ENCODE measurements at places on chromosomes 13 and 19.

DNA sequence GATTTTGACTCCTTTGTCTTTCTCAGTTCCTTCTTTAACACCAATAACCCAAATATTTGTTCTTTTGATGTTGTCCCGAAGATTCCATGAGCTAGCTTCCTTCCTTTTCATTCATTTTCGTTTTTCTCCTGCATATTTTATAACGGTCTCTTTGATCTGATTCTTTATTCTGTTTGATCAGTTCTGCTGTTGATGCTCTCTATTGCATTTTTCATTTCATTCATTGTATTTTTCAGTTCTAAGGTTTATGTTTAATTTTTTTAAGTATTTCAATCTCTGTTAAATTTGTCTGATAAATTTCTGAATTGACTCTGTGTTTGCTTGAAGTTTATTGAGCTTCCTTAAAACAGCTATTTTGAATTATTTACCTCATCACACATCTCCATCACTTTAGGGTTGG is 68.4 kb upstream of the LRCH1 start:
- no peak for DNase-seq

- DNase-seq, result no peak
These were observed 25.3 kb downstream of the NAXD start for GRCh38 chr13:110640591-110641029.

DNA sequence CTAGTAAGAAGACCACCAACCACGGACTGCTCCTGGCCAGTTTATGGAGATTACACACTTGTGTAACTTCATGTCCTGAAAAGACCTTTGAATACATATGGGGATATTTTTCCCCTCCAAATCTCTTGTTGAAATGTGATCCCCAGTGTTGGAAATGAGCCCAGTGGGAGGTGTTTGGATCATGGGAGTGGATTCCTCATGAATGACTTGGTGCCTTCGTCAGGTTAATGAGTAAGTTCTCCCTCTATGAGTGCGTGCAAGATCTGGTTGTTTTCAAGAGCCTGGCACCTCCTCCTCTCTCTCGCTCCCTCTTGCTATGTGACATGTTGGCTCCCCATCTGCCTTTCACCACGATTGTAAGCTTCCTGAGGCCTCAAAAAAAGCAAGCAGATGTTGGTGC is 769.0 kb upstream of the SLITRK1 start:
- peak; percentile 77 for DNase-seq

- DNase-seq, result no peak
These were observed 3.3 kb upstream of the NAPA start for GRCh38 chr19:47518139-47518538.

GRCh38 chr19:41299755-41300089 is 10.2 kb upstream of the CCDC97 start:
- DNase-seq, result no peak

GRCh38 chr19:13968999-13969398 is 16.7 kb downstream of the DCAF15 start:
- DNase-seq, result no peak

DNA sequence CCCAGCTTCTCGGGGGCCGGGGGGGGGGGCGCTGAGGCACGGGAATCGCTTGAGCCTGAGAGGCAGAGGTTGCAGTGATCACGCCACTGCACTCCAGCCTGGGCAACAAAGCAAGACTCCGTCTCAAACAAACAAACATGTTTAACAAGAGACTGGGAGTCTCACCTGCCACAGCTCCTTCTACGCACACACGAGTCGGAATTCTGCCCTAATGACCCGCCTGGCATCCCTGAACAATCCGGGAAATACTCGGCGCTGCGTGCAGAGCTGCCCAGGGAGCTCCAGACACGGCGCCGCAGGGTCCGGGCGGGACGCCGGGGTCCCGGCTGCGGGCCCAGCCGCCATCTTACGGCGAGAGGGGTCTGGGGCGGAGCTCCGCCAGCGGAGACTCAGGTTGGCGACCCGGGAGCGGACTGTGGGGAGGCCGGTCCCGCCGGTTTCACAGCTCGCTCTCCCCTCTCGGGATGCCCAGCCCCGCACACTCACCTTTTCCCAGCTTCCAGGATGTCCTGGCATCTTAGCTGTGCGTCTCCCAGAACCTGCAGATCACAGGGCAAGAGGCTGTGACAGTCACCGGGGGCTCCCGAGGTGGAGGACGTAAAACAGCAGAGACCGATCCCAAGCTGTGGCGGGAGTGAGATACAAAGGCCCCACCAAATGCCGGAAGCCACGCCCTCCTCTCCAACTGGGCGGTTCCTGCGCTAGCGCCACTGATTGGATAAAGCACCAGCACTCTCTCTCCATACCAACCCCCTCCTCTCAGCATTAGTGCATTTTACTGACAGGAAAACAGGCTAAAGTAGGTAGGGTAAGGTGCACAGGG is 23.6 kb upstream of the ZNF724 start:
- peak; percentile 68 for DNase-seq

DNA sequence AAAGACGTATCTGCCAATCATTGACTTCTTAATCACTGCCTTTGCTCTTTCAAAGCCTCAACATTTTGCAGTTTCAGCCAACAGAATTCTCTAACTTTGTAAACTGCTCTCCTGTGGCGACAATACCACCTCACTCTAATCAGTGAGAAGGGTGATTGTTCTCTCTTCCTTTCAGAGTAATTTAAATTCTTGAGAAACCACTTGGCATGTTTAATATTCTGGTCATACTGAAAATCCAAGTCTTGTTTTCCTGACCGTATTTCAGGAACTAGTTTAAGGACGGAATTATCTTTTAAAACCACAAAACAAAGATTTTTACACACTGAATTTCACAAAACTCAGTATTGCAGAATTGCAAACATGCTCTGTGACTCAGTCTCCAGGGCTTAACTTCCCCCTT is 5.2 kb upstream of the CDC16 start:
- no peak for DNase-seq

DNA sequence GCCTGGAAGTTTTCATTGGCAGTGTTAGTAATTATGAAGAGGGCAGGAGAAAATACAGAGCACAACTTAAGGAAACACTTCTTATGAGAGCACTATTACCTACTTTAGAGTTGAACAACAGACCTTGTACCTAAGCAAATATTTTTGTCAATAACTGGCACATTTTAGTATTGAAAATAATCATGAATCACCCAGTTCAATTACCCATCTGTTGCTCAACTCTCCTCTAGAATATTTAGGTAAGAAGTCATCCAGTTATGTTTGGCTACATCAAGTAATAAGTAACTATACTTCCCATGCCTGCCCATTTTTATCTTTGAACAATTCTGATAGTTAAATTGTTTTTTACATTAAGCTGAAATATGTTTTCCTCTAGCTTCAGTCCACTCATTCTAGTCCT is 893.4 kb downstream of the DIAPH3 start:
- DNase-seq, result no peak

DNA sequence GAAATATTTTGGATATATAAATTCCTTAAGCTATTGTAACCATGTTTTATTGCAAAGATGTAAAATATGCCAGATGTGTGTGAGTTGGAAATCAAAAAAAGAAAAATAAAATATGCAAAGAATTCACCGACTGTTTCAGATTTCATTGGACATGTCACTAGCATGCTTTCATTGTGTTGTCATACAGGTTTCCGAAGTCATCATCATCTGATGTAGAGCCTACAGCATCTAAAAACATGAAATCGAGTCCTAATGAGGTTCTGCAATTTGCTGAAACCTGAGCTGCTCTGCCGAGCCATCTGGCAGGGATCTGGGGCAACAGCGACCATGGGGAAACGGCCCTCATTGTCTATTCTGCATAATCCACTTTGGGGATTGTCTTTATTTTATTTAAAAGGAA is 196.1 kb upstream of the MAB21L1 start:
- peak; percentile 24 for DNase-seq

GRCh38 chr19:34555447-34555846 is 73.9 kb downstream of the WTIP start:
- DNase-seq, result peak; percentile 8

DNA sequence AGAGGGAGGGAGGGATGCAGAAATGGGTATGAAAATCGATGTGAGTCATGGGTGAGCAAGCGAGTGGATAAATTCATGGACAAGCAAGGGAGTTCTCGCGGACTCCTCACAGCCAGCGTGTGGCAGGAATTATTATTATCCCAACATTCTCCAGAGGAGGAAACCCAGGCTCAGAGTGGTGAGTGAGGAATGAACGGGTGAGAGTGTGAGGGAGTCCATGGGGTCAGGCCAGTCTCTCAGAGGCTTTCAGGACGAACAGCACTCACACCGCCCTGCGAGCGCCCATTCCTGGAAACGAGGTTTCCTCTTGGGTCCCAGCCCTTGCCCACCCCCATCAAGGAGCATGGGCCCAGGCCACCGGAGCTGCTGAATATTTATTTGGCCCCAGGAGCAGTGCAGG is 6.3 kb upstream of the DNAAF3 start:
- DNase-seq, result peak; percentile 80

DNA sequence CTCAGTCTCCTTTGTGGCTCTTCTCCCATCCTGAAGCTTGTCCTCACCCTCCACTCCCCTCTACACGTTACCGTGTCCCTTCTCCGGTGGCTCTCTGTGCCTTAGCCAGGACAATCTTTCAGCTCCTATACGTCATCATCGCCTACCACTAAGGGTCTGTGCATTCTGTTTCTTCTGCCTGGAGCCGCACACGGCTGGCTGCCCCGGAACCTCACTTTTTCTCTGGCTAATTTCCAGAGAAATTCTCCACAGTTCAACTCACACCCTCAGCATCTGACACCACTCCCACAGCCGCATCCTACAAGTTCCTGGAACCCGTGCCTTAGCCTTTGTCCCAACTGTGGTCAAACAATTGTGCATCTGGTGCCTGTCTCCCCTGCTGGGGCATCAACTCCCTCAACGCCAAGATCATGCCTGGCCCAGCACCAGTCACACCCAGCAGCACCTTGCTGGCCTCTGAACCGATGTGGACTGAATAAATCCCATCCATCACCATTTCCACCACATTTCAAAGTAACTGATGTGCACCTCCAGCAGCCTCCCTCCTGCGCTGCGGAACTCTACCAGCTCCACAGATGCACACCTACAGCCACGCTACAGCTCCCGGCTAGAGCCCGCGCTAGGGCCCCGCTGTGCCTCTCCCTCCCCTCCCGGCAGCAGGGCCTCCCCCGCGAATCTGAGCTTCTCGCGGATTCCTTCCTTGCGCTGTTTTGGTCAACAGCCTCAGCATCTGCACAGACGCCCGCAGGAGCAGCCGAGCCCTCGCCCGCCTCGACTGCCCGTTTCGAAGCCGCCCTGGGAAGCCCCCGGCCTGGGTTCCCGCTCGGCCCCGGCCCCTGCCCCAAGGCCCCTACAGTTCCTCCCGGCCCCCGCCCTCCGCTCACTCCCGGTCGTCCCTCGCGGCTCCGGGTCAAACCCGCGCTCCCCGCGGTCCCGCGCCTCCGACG is 689 bp downstream of the DCUN1D2 start:
- DNase-seq, result no peak

GRCh38 chr19:43782689-43783231 is 2.0 kb upstream of the KCNN4 start:
- no peak for DNase-seq

- DNase-seq, result no peak
These were observed 4.3 kb upstream of the DACH1 start for GRCh38 chr13:71871176-71871754.

DNA sequence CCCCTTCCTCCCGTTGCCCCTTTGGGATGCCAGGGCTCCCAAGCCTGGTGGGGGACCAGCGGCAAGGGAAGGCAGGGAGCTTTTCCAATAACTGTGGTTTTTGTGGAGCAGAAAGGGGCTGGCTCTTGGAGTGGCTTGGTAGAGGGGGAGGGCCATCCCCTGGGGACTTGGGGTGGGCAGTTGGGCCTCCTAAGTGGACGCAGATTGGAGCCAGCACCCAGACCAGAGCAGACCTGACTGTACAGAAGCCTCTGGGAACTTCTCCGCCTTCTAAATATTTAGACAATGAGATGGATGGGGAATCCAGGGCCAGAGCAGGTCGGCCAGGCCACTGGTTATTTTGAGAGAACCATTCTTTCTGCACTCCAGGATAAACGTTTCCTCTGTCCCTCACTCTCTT is 4.2 kb downstream of the PTGIR start:
- DNase-seq, result no peak

- no peak for DNase-seq
These were observed 500.1 kb upstream of the HTR2A start for GRCh38 chr13:47396915-47397314.

GRCh38 chr19:686589-687297 is 8.5 kb downstream of the PRSS57 start:
- DNase-seq, result no peak

GRCh38 chr13:59823486-59823885 is 340.2 kb downstream of the DIAPH3 start:
- DNase-seq, result peak; percentile 19

DNA sequence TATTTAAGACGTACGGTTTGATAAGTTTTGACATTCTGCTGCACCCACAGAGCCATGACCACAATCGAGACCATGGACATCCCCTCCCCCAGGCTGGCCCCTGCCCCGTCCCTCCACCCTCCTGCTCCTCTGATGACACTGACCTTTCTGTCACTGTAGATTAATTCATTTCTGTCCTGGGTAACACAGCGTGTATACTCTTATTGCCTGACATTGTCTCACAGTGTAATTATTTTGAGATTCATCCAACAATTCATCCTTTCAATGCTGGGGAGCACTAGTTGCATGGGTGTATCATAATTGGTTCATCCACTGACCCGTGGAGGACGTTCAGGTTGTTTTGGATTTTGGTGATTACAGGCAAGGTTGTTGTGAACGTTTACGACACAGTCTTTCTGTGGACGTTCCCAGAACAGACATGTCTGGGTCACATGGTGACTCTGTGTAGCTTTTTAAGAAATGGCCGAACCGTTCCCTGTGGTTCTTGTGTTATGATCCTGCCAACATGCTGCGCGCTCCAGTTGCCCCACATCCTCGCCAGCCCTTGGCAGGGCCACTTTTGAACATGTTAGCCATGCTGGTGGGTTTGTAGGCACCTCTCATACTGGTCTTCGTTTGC is 41.9 kb downstream of the C13orf46 start:
- no peak for DNase-seq

DNA sequence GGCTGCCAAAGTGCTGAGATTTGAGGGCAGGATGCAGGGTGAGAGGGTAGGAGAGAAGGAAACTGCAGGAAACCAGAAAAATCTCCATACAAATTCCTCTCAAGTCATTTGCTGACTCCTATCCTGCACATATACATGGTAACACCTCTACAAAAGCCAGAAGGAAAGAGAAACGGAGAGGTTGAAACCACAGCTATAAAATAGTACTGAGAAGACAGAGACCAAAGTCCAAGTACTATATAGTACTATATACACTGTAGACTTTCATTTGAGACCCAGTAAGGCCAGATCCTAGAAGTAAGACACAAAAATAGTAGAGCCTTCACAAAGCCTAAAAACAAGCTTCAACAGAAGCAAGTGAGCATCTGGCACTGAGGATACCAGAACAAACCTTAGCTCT is 103.1 kb downstream of the UGGT2 start:
- no peak for DNase-seq

DNA sequence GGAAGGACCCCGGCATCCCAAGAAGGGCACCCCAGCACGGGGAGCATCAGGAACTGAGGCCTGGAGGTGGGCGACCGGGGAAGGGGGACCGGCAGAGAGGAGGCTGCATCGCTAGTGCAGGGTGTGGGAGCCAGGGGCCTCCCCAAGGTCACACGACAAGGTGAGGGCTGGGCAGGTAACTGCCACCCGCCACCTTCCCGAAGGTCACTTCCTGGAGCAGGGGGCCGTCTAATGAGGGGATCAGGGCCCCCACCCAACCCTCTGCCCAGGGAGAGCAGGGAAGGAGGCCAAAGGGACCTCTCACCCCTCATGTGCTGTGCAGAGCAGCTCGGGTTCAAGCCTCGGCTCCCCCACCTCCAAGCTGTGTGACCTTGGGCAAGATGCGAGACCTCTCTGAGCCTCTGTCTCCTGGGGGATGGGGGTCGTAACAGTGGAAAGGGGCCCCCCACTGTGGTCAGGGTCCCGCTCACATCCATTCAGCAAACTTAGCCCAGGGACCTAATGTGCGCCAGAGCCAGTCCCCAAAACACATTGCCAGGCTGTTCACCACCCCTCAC is 6.0 kb downstream of the ZBTB7A start:
- DNase-seq, result no peak
